Psoas muscle (tissue), 8 donors: ENCODE measurements at places on chromosomes 1 and 21. TPM values are rescaled to one million over a fixed set of nuclear protein-coding genes. Genes with fewer than 3 reads are reported as not detected.

GRCh38 chr1:102842606-102843005 is 265.7 kb downstream of the COL11A1 start:
- no peak overlapping the region for H3K27ac ChIP-seq
- no peaks in the 10 kb centered on the region for H3K4me1 ChIP-seq
- no peaks in the 10 kb centered on the region for H3K27me3 ChIP-seq

GRCh38 chr1:245765230-245766000 is 610.6 kb downstream of the KIF26B start:
- no peaks in the 10 kb centered on the region for H3K36me3 ChIP-seq
- no peaks in the 10 kb centered on the region for H3K27me3 ChIP-seq
- H3K4me3 ChIP-seq: no peak overlapping the region
- no peak for DNase-seq

- DNase-seq: no peak
- no peaks in the 10 kb centered on the region for H3K36me3 ChIP-seq
- no peaks in the 10 kb centered on the region for H3K4me1 ChIP-seq
- H3K4me3 ChIP-seq: no peak overlapping the region
- no peak overlapping the region for H3K27ac ChIP-seq
- no peaks in the 10 kb centered on the region for H3K27me3 ChIP-seq
Observed at GRCh38 chr1:174726167-174726879, 273.4 kb upstream of the CACYBP start.

DNA sequence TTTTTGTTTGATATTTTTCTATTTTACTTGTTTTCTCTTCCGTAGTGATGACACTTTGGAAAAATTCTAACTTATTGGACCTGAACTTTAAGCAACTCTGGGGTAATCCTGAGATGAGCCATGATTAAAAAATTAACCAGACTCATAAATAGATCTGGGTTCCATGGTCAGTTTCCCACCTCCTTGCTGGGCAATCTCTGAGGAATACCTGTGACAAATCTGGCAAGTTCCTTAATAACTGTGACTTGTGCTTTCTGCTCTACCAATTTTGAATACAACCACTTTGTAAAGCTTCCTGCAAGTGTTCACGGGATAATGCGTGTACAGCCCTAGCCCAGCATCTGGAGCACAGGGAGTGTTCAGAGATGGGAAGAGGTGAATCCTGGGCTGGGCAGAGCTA is 3.3 kb downstream of the OVGP1 start:
- no peak overlapping the region for H3K4me3 ChIP-seq
- H3K27ac ChIP-seq: no peak overlapping the region
- H3K4me1 ChIP-seq: no peaks in the 10 kb centered on the region
- no peaks in the 10 kb centered on the region for H3K27me3 ChIP-seq

GRCh38 chr1:109787211-109787844 is 23.6 kb upstream of the EPS8L3 start:
- H3K36me3 ChIP-seq: no peaks in the 10 kb centered on the region
- no peak overlapping the region for H3K4me3 ChIP-seq
- H3K4me1 ChIP-seq: peaks cover 15% of the 10 kb centered on the region
- no peaks in the 10 kb centered on the region for H3K27me3 ChIP-seq

DNA sequence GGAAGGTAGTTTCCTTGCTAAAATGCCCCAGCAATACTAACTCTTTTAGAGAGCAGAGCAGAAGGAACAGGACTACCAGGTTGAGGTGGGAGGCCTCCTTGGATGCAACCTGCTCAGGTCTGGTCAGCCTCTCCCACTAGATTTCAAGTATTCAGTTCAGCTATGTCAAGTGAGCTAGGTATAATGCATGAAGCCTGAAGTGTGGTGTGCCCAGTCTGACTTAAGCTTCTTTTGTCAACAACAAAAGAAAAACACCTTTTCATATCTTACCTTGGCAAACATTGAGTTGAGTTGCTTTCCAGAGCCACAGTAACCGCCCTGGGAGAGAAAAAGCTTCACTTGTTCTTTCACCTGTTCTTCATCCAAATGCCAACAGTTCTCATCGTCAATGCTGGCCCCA is 47.8 kb downstream of the UROD start:
- no peaks in the 10 kb centered on the region for H3K4me1 ChIP-seq
- no peak overlapping the region for H3K27ac ChIP-seq
- DNase-seq: no peak
- no peaks in the 10 kb centered on the region for H3K36me3 ChIP-seq

DNA sequence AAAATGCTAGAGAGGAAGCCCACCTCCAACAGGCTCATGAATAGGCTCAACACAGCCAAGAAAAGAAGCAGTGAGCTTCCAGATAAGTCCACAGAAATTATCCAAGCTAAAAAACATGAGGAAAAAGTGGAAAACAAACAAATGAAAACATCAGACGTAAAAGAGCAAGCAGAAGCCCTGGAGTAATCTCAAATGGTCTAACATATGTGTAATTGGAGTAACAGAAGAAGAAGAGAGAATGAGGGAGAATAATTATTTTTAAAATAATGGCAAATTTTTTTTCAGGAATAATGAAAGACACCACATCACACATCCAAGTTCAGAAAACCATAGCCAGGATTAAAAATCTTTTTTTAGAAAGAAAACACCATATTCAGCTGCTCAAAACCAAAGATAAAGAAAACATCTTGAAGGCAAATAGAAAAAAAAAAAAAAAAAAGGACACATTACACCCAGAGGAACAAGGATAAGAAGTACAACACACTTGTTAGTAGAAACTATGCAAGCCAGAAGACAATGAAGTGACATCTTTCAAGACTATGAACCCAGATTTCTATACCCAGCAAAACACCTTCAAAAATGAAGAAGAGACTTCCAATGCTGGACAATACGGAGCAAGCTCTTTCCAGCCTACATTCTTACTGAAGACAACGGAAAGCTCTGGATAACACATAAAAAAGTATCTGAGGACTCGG is 10.6 kb upstream of the SUMO3 start:
- no peak overlapping the region for H3K27ac ChIP-seq
- H3K36me3 ChIP-seq: no peaks in the 10 kb centered on the region
- no peak for DNase-seq
- H3K4me3 ChIP-seq: no peak overlapping the region

Gene CCDC27
- 0.17 TPM for total RNA-seq
